Neuronal stem cell (in vitro differentiated cells): ENCODE measurements at places on chromosomes 5 and 9.

- no peak overlapping the region for H3K4me3 ChIP-seq
- H3K4me1 ChIP-seq, result peaks cover 2% of the 10 kb centered on the region
- H3K27ac ChIP-seq, result no peak overlapping the region
- H3K27me3 ChIP-seq, result peaks cover 12% of the 10 kb centered on the region
Observed at GRCh38 chr5:176812269-176813259, 2.2 kb downstream of the UNC5A start.

DNA sequence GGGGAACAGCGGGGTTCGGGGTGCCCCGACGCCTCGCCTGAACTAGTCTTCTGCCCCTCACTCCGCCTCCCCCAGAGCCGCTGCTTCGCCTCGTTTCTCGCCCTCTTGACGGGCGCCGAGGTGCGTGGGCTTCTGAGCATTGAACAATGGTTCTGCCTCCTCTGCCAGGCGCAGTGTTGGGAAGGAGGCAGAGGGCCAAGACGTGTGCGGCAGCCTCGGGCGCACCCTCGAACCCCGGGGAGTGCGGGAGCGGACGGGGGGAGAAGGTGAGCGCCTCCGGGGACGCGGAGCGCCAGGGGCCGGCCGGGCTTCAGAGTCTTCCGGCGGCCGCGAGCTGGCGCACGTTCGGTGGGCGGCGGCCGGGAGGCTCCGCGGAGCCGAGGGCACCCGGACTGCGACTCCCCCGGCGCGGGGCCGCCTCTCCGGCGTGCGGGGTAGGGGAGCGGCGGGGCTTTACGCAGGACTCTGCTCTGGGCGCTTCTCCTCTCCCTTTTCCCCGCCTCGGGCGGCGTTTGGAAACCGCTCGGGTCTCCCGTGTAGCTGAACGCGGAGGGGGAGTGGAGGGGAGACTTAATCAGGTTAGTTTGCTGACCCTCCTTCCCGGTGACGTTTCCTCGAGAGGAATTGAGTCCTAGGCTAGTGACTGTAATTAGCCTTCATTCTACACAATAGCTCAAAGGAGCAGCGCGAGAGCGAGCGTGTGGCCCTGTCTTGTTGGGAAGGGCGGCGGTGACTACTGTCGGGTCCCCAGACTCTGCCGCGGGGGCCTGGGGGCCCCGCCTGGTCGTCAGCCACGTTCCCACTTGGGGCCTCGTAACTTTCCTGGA, 1.1 kb downstream of the VLDLR start:
- H3K36me3 ChIP-seq, result no peaks in the 10 kb centered on the region
- H3K4me3 ChIP-seq, result peak overlapping the region; percentile 93
- peaks cover 3% of the 10 kb centered on the region for H3K27me3 ChIP-seq
- H3K27ac ChIP-seq, result no peak overlapping the region

- H3K4me1 ChIP-seq, result peaks cover 53% of the 10 kb centered on the region
- no peak for DNase-seq
- peak overlapping the region; percentile 90 for H3K27ac ChIP-seq
- H3K27me3 ChIP-seq, result no peaks in the 10 kb centered on the region
Observed at GRCh38 chr9:136546697-136547501, 1.1 kb upstream of the NOTCH1 start.

- no peak overlapping the region for H3K27ac ChIP-seq
- H3K4me3 ChIP-seq, result no peak overlapping the region
- no peak for DNase-seq
Observed at GRCh38 chr9:4333787-4334186, 33.9 kb upstream of the GLIS3 start.

GRCh38 chr9:2320114-2320513, 301.5 kb upstream of the VLDLR start:
- no peak overlapping the region for H3K27ac ChIP-seq
- peaks cover 2% of the 10 kb centered on the region for H3K4me1 ChIP-seq
- H3K36me3 ChIP-seq, result no peaks in the 10 kb centered on the region
- no peak for DNase-seq

DNA sequence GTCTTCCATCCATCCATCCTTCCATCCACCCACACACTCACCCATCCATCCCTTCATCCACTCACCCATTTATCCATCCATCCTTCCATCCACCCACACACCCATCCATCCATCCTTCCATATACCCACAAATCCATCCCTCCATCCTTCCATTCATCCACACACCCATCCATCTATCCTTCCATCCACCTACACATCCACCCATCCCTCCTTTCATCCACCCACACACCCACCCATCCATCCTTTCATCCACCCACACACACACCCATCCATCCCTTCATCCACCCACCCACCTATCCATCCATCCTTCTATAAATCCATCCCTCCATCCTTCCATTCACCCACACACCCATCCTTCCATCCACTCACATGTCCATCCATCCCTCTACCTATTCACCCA, 23.6 kb downstream of the DRD1 start:
- no peaks in the 10 kb centered on the region for H3K4me1 ChIP-seq
- DNase-seq, result no peak
- H3K4me3 ChIP-seq, result no peak overlapping the region
- H3K36me3 ChIP-seq, result no peaks in the 10 kb centered on the region

DNA sequence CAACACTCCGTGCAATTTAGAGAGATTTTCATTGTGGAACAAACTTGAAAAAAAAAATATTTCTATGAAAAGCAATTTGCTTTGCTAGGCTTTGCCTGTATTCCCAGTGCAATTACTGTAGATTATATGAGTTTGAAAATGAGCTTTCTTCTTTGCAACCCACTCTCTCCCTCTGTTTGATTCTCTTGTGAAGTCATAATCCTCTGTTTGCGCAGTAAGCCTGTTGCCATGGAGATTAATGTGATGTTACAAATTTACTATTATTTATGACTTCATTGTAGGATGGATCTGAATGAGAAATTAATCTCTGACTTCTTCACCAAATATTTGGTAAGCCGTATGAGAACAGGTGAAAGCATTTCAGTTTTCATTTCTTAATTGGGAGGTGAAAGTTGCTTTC, 320.3 kb downstream of the SPATA31D1 start:
- no peak overlapping the region for H3K27ac ChIP-seq
- H3K27me3 ChIP-seq, result no peaks in the 10 kb centered on the region
- no peaks in the 10 kb centered on the region for H3K36me3 ChIP-seq
- H3K4me3 ChIP-seq, result no peak overlapping the region
- no peaks in the 10 kb centered on the region for H3K4me1 ChIP-seq
- no peak for DNase-seq

DNA sequence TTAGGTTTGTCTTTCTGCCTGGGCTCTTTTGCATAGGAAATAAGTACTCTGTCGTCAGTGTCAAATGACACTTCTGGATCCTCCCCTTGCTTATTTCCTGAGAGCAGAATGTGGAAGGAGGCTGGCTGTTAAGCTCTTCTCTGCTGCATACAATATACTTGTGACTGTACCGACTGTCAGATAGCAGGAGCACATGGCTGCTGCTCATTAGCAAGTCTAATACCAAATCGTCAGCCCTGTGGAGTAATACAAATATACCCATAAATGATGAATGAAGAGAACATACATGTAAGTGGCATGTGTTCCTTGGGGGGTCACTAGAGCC, at the start of gene GPR151:
TSS of gene GPR151 (minus strand) at position 40 of the 325 bp plus-strand sequence. CDS start 77 bp downstream, outside the sequence.
- no peak within 1 kb of the TSS for H3K27ac ChIP-seq
- no peak for DNase-seq
- H3K4me1 ChIP-seq, result peaks cover 2% of the 10 kb centered on the region

- no peak for DNase-seq
- H3K4me3 ChIP-seq, result no peak overlapping the region
- H3K4me1 ChIP-seq, result peaks cover 5% of the 10 kb centered on the region
Observed at GRCh38 chr9:137411645-137412380, 11.1 kb downstream of the EXD3 start.

GRCh38 chr5:62268792-62269191, 37.2 kb upstream of the KIF2A start:
- no peaks in the 10 kb centered on the region for H3K4me1 ChIP-seq
- H3K27me3 ChIP-seq, result peaks cover 4% of the 10 kb centered on the region
- no peak overlapping the region for H3K27ac ChIP-seq
- H3K36me3 ChIP-seq, result no peaks in the 10 kb centered on the region
- no peak for DNase-seq

DNA sequence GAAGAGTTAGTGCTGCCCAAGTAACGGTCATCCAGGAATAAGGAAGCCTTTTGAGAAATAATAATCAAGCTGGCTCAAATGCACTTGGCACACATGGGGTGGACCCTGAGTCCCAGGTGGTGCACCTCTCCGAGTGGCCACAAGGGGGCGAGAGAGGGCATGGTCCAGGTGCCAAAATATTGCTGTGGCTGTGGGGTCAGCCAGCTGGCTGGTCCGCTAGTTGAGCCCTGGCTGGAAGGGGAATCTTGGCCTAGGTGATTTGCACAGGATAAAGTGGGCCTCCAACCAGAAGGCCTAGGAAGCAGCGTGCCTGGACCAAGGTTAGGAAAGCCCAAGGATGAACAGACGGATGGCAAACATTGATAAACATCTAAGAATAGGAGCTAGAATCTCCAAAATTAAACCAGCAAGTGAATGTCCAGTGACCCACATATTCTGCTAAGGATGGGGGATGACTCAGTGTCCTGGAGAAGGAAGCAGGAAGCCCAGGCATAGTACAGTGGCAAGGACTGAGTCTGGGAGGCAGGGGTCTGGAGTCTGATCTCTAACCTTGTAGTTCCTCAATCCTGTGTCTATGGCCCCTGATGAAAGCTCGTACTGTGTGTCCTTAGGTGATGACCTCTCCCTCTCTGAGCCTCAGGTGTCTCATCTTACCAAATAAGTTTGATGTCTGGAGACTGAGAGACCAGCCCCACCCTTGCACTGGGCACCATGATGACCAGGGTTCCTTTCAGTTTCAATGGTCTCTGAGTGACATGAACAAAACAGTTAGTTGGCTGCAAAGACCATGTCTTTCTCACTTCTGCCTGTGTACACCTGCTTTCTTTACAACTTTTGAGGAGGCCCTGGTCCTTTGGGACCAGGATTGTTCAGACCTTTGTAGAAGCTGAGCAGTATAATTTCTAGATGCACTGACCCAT, 19.2 kb upstream of the SHB start:
- H3K27me3 ChIP-seq, result peaks cover 23% of the 10 kb centered on the region
- H3K27ac ChIP-seq, result no peak overlapping the region
- H3K4me3 ChIP-seq, result no peak overlapping the region
- DNase-seq, result peak; percentile 63

DNA sequence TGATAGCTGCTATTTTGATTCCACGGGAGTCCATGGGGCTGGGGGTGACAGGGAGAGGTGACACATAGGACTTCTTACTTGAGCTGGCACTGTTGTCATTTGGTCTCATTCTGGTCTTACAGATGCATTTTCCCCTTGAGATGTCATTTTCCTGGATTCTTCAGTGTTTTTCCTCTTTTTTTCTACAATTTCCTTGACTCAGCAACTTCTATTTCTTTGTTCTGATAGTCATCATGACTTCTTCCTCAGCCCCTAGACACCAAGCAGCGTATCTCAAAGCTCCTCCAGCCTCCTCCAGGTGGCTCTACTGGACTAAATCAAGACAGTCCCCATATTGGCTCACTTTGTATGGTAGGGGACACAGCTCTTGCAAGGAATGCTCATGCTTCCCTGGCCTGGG, 16.5 kb downstream of the LVRN start:
- no peak for DNase-seq
- H3K4me1 ChIP-seq, result no peaks in the 10 kb centered on the region
- no peak overlapping the region for H3K4me3 ChIP-seq
- no peaks in the 10 kb centered on the region for H3K36me3 ChIP-seq
- H3K27me3 ChIP-seq, result no peaks in the 10 kb centered on the region

DNA sequence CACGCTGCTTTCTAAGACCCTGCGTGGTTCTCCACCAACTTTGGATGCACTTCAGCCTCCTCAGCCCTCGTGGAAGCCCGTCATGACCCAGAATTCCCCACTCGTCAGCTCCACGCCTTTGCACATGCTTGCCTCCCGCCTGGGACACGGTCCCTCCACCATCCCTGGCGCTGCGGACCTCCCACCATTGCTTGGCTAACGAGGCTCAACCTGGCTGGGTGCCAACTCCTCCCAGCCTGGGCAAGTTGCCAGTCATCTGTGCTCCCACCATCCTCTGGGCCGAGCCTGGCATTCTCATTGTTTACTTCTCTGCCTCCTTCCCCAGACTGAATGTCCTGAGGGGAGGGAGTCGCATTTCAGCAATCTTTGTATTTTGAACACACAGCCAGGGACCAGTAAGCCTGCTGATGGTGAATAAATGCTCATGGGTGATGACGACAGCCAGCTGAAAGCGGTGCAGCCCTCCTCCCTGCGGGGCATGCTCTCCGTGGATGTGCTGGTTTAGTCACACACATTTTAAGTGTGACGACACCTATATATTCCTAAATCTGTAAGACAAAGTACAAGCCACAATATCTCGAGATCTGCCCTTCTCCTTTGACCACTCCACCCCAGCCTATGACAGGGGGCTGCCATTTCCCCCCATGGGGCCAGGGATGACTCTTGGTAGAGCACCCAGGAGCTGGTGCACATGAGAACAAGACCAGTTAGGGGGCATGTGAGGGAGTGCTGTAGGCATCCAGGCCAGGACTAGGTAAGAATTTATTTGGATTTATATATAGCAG, 37.6 kb downstream of the ANKRD33B start:
- H3K27me3 ChIP-seq, result no peaks in the 10 kb centered on the region
- H3K36me3 ChIP-seq, result no peaks in the 10 kb centered on the region
- no peak overlapping the region for H3K27ac ChIP-seq
- DNase-seq, result no peak
- H3K4me1 ChIP-seq, result no peaks in the 10 kb centered on the region

GRCh38 chr9:121550569-121551512, 51.2 kb upstream of the GGTA1 start:
- peaks cover 8% of the 10 kb centered on the region for H3K4me1 ChIP-seq
- no peak overlapping the region for H3K27ac ChIP-seq
- no peaks in the 10 kb centered on the region for H3K36me3 ChIP-seq
- DNase-seq, result peak; percentile 84
- H3K4me3 ChIP-seq, result peak overlapping the region; percentile 24

GRCh38 chr5:168822248-168822744, 243.1 kb upstream of the PANK3 start:
- H3K27me3 ChIP-seq, result no peaks in the 10 kb centered on the region
- H3K36me3 ChIP-seq, result no peaks in the 10 kb centered on the region
- DNase-seq, result no peak
- H3K4me3 ChIP-seq, result no peak overlapping the region
- peaks cover 20% of the 10 kb centered on the region for H3K4me1 ChIP-seq

- no peak overlapping the region for H3K4me3 ChIP-seq
- no peaks in the 10 kb centered on the region for H3K36me3 ChIP-seq
- H3K4me1 ChIP-seq, result no peaks in the 10 kb centered on the region
- no peak overlapping the region for H3K27ac ChIP-seq
Observed at GRCh38 chr9:79430619-79431018, 141.1 kb upstream of the TLE4 start.
